T-cell (primary cell): ENCODE measurements at places on chromosomes 6 and 20. TPM values are rescaled to one million over a fixed set of nuclear protein-coding genes. Genes with fewer than 3 reads are reported as not detected.

Gene LY6G6C
- total RNA-seq = not detected

GRCh38 chr6:152671171-152671570 is 26.5 kb upstream of the MYCT1 start:
- DNase-seq = no peak

DNA sequence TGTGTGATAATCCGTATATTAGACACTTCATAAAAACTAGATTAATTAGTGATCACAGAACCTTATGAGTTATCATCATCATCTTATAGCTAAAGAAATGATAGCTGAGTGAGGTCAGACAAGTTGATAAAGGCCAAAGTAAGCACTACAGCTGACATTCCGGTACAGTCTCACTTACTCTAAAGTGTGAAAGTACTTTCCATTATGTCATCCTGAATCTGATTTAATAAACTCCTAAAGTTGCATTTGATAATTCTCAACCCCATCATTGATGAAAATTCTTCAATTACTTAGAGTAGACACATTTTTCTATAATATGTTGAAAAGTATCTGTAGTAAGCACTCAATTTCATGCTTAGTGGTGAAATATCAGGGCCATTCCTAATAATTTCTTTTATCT is 385.2 kb upstream of the CHD6 start:
- no peak for DNase-seq

DNA sequence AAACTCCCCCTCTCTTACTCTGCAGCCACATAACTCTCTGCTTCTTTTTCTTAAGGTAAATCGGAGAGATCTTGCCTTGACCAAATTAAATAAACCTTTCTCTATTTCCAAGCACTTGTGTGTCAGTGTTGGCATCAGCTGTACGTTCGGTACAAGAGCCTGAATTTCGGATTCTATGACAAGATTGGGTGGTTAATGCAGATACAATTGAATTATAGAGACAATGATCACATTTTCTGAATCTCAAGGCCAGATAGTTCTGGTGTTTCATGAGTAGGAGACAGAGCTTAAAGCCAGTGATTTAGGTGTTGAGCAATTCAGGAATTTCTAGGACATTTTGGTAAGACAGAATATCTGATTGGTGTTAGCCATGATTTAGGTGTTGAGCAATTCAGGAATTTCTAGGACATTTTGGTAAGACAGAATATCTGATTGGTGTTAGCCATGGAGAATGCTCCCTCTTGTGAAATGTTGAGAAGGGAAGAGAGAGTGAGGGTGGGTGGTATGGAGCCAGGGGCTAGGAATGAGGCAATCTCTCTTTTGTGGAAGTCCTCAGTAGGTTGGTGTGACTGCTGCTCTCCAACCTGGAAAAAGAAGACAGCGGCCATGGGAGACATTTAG is 5.1 kb downstream of the SPINT3 start:
- DNase-seq = no peak
